ENCODE measurements at places on chromosomes 7 and 10.
A peak's percentile ranks its signal among the peaks of the same experiment; 100 is the strongest.

- DNase-seq, result peak; percentile 57
Observed at GRCh38 chr10:4656576-4657194, 169.3 kb upstream of the AKR1E2 start.

- DNase-seq, result no peak
Observed at GRCh38 chr7:51727441-51727840, 410.8 kb upstream of the COBL start.

- no peak for DNase-seq
Observed at GRCh38 chr10:67086327-67087134, 160.7 kb downstream of the LRRTM3 start.

DNA sequence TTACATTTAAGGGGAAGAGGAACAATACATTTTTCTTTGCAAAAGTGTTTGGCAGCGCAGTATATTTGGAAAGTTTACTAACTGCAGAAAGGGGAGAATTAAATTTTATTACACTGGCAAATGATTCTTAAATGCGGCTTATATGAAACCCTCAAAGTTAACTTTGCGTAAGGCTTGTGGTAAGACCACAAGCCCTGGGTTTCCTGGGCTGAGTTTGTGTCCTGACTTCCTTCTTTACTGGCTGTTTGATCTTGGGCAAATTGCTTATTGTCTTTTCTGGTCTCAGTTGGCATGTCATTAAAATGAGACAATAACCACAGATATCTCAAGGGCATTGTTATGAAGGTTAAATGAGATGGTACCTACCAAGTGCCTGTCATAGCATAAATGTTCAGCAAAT is 106.8 kb downstream of the GLRX3 start:
- DNase-seq, result peak; percentile 19

DNA sequence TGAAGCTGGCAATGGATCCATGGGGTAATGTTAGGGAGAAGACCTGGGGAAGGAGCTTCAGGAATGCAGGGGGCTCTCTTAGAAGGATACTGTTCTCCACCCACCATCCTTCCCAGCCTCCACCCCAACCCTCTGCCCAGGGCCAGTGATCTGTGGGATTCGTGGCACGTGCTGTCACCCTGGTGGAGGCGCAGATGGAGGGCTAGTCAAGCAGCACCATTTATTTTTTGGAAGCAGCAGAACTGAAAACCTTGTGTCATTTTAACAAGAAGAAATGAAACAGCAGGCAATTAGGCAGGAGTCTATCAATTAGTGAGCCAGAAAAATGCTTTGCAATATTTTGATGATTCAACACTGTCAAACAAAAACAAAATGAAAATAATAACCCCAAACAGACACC is 155.9 kb downstream of the SH2D4B start:
- no peak for DNase-seq

GRCh38 chr10:88070080-88070880 is 206.9 kb downstream of the PTEN start:
- no peak for DNase-seq

- DNase-seq, result no peak
Observed at GRCh38 chr7:104328970-104329825, 795 bp downstream of the LHFPL3 start.

GRCh38 chr10:119138346-119139306 is 26.9 kb downstream of the SFXN4 start:
- DNase-seq, result no peak

- no peak for DNase-seq
Observed at GRCh38 chr10:43042503-43043341, 34.1 kb upstream of the RET start.

DNA sequence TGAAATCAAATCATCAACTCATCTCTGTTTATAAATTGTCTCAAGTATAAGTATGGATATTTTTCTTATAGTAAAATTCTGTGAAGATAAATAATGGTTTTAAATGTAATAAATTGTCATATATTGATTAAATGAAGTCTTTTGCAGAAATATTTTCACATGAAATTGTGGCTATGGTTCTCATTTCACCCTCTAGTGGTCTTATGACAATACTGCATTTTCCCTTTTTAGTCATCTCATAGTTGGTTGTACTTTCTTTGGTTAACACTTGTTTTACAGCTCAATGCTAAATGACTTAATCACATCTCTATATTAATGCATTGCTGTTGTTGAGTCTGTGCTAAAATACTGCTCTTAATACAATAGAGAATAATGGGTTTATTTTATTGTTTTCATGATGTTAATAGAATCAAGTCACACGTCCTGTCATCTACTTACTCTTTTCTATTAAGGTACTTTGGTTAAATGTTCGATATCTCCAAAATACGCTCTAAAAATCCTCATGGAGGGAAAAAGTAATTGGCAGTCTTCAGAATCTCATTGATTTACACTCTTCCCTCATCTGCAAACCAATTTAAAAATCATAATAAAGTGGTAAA is 38.0 kb upstream of the CACNA2D1 start:
- DNase-seq, result no peak

- DNase-seq, result no peak
Observed at GRCh38 chr7:155680124-155680523, 35.7 kb downstream of the RBM33 start.

GRCh38 chr7:8751557-8752231 is 318.3 kb downstream of the NXPH1 start:
- no peak for DNase-seq

- DNase-seq, result no peak
Observed at GRCh38 chr7:19397911-19398310, 252.7 kb upstream of the FERD3L start.

- no peak for DNase-seq
Observed at GRCh38 chr10:129887986-129888783, 75.9 kb downstream of the EBF3 start.

- no peak for DNase-seq
Observed at GRCh38 chr7:92092210-92092609, 42.1 kb downstream of the CYP51A1 start.

- DNase-seq, result no peak
Observed at GRCh38 chr7:93858857-93859256, 31.7 kb downstream of the TFPI2 start.

DNA sequence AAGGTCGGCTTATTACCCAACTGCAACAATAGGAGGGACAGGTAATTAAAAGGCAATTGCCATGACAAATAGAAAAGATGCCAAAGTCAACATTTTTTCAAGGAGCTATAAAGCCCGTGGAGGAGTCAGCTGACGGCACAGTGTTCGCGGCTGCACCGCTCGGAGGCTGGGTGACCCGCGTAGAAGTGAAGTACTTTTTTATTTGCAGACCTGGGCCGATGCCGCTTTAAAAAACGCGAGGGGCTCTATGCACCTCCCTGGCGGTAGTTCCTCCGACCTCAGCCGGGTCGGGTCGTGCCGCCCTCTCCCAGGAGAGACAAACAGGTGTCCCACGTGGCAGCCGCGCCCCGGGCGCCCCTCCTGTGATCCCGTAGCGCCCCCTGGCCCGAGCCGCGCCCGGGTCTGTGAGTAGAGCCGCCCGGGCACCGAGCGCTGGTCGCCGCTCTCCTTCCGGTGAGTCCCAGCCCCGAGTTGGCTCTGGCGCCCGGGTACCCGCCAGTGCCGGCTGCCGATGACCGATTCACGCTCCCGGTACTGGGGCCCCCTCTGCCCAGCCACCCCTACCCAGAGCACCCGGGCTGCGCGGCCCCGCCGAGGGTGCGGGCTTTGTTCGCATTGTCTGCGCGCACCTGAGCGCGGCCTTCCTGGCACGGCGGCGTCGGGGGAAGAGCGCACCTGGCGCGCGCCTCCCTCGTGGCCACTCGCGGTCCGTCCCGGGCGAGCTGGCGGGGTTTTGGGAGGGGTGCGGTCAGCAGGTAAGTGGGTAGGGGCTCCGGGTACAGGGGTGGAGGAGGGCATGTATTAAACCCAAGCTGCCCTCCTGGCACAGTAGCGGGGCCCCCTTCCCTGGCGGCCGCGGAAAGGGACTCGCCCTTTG is at the start of gene VWA2:
TSS of gene VWA2 (plus strand) at position 138 of the 877 bp plus-strand sequence. CDS start 9,460 bp downstream, outside the sequence.
- DNase-seq, result no peak

DNA sequence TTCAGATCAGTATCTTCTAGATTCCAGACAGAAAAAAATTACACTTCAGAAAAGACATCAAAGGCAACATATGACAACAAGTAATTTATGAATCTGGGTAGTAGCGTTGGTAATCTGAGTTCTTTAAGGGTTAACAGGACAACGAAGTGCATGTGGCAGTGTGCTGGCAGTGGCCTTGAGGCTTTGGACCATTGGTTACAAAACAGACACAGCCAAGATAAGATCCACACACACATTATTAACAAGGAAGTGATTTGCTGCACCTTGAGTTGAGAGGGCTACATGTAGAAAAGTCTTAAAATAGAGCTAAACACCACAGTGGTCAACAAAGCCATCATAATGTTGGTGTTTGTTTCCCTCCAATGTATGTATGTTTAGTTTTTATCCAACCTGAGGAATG is 40.6 kb downstream of the AKR1D1 start:
- DNase-seq, result no peak

GRCh38 chr7:40680657-40681056 is 545.9 kb downstream of the SUGCT start:
- DNase-seq, result no peak

DNA sequence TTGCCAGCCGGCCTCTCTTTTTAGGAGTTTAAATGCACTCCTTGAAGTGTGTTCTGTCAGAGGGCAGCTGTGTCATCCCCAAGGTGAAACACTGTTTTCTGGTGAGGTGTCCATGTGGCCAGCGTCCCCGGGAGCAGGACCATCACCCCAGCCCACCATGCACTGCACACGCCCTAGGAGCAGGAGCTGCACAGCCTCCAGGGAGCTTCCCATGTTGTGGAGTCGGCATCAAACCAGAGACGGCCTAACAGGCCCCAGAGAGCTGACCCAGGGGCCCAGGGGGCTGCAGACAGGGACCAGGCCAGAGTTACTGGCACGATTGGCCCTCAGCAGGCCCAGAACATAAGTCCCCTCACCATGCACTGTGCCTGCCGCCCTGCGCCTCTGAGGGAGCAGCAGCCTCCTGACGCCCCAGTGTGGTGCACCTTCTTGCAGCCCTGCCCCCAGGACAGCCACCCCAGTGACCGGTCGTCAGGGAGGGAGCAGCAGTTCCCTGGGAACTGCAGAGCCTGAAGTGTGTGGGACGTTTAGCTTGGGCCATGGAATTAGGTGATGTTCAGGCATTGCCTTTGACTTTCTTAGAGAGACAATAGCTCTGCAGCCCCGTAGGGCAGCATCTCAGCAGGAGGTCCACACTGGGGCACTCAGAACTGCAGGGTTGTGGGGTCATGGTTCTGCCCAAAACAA is 97.9 kb downstream of the NKX6-2 start:
- DNase-seq, result no peak

GRCh38 chr7:37832194-37832593 is 16.2 kb upstream of the NME8 start:
- DNase-seq, result no peak

DNA sequence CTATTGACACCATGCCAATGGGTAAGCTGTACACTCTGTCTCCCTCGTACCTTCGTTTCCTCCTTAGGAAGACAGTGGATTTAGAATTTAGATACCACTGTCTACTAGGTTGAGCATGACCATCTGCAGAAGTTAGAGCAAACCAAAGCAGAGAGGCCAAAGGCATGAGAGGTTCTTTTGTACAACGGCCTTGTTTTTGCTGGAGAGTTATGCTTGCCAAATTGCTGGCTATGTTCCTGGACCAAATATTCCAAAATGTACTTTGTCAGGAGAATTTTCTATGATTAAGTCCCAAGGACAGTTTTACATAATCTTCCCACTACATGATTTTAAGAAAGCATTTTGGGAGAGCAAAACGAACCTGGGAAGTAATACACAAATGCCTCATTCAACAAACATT is 47.9 kb upstream of the PLCE1 start:
- no peak for DNase-seq

DNA sequence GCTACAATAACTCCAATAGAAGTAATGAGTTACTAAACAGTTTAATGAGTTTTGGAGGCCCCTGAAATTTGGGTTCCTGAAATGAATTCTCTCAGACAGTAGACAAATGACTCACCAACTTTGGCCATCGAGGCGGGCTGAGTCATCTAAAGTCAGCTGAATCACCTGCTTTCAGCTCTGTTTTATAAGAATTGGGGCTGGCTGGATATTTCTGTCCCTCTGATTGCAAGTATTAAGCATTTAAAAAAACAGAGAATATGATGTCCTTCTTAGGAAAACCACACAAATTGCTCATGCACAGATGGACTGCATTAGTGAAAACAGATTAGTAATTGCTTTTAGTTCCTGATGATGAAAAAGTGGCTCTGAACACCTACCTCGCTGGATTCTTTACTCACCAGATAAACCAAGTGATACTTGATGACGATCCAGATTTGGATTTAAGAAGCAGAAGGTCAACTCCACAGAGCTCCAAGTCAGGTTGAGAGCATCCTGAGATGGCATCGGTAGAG is 59.1 kb downstream of the ZNF365 start:
- peak; percentile 15 for DNase-seq

- DNase-seq, result no peak
Observed at GRCh38 chr10:43109671-43110249, 28.5 kb upstream of the CSGALNACT2 start.

GRCh38 chr10:124039483-124040013 is 53.9 kb downstream of the CHST15 start:
- DNase-seq, result no peak

DNA sequence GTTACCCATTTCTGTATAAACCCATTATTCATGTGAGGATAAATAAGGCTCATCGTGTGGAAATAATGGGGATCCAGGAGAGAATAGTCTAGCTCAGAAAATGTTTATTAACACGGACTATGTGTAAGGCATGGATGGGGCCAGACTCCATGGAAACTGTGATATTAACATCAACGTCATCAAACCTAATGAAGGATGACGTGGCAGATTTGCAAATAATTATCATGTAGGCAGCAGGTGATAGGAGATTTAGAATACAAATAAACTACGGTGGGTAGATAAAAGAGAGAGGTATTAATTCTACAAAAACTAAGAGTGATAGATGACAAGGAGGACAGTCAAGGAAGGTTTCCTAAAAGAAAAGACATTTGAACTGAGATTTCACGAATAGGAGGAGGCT is 592.2 kb downstream of the REEP3 start:
- no peak for DNase-seq

GRCh38 chr7:14859267-14859666 is 43.3 kb downstream of the DGKB start:
- no peak for DNase-seq

DNA sequence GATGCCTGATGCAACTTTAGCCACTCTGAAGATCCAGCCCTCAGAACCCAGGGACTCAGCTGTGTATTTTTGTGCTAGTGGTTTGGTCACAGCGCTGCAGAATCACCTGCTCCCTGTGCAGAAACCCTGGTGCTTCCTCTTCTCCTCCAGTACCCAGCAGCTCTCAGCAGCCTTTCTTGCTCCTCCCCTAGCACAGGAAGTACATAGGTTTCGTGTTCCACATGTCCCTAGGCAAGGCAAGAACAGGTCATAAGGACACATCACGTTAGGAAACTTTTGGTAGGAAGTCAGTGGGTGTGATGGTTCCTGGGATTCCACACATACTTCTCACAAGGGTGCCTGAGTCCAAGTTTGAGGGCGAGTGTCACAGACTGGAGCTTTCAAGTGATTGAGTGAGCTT is 167.9 kb upstream of the PRSS1 start:
- peak; percentile 48 for DNase-seq

- DNase-seq, result peak; percentile 88
Observed at GRCh38 chr7:87219545-87220025, at the start of gene TMEM243. TSS of gene TMEM243 (minus strand) at chr7:87219732. CDS start at chr7:87219503, 229 bp downstream.

All from activated CD4-positive, alpha-beta T cell treated with anti-CD3 and anti-CD28 coated beads, Interleukin-2, amount 10 ng/mL, durations not matched to agents 7 days and 5 days (primary cell).